ENCODE measurements at places on chromosomes 3 and 15. TPM values are rescaled to one million over a fixed set of nuclear protein-coding genes. Genes with fewer than 3 reads are reported as not detected.

DNA sequence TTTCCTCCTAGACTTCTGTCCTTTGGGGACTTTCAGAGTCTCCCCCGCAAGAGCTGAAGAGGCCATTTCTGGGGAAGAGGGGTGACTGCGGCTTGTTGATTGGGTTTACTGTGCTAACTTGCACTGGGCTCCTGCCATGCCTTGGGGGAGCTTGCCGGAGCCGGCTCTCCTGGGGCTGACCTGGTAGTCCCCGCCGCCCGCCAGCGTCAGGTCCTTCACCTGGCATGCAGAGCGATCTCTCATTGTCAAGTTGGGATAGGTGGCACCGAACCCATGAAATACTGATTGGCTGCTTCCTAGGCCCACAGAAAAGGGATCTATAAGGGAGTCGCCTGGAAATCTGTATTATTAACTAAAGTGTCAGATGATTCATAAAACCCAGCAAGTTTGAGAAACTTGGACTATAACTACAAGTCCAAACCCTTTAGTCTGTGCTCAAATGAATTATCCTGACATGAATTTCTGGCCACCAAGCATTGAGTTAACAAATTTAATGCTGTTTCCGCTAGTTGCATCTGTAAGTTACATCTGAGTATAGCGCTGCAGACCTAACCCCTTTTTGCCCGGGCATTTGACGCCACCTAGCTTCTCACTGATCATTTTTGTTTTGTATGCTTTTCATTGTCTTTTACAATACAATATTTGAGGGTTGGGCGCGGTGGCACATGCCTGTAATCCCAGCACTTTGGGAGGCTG is 607 bp upstream of the IMP3 start:
- peak; percentile 88 for DNase-seq

- no peak for DNase-seq
Measured at GRCh38 chr3:171860830-171861535, 17.8 kb downstream of the TMEM212 start.

GRCh38 chr3:25897019-25897418 is 107.1 kb downstream of the OXSM start:
- DNase-seq = no peak

DNA sequence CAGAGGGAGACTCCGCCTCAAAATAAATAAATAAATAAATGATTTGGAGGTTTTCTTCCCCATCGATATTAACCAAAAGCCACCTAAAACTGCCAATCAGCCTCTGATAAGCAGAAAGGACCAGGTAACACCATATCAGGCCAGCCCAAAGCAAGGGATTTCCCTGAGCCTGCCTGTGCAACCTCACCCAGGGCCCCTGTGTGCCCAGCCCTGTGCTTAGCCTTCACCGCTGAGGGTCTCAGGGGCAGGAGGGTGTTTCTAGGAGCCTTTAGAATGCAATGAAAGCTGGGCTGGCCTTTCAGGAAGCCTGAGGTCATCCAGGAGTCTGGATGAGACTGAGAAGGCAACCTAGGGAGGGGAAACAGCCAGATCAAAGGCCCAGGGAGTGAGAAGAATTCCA is 35.4 kb downstream of the CYP11A1 start:
- DNase-seq = no peak

DNA sequence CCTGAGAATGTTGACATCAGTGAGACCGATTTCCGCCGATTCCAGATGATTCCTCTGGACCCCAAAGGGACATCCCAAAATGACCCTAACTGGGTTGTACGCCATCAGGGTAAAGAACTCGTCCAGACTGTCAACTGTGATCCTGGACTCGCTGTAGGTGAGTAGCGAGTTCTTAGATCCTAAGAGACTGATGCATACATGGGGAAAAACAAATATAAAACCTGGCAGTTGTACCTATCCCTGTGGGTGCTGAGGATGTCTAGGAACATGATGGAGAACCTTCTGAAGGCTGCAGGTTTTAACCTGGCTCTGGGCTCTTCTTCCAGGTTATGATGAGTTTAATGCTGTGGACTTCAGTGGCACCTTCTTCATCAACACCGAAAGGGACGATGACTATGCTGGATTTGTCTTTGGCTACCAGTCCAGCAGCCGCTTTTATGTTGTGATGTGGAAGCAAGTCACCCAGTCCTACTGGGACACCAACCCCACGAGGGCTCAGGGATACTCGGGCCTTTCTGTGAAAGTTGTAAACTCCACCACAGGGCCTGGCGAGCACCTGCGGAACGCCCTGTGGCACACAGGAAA is 12.3 kb downstream of the THBS1 start:
- DNase-seq = no peak

DNA sequence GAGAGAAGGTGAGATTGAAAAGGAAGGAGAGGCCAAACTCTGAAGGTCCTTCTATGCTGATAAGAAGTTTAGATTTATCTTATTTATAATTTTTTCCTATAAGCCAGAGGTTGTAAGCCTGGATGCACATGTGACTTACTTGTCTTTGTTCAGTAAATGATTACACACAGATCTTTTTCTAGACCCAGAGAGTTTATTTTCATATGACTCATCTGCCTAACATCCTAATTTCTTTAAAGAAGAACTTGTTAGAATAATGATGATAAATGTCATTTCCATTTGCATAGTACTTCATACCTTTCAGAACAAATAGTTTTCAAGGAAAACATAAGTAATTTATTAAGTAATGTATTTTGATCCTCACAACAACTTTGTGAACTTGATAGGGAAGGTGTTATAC is 434.8 kb upstream of the DPH6 start:
- no peak for DNase-seq

DNA sequence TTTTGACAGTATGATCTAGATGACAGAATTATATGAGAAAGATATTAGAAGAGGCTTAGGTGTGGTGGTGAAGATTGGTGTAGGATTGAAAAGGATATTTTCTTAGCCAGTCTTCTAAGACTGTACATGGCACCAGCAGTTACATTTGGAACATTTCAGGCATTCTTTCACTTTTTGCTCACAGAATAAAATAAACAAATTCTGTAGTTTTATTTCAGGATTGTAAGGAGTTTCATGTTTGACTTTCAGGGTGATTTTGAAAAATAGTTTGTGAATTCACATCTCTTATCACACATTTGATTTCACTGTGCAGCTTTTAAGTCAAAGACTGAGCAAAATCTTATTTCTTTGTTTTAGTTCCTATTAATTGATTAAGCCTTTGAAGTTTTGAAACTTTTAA is 27.1 kb downstream of the DNAJC13 start:
- DNase-seq = no peak

DNA sequence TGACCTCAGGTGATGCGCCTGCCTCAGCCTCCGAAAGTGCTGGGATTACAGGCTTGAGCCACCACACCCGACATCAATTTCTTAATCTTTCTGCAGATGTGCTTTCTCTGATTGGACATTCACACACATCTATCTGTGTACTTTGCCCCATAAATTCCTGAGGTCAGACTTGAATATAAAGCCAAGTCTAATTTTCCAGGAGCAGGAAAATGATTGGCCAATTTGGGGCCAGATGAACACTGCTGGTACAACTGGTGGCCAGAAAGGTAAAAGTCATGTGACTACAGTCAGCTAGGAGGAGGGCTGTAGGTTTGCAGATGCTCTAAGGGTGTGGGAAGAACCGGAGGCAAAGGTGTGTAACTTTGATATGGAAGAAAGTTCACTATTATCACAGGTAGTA is 3.2 kb upstream of the RAD51 start:
- DNase-seq = no peak

DNA sequence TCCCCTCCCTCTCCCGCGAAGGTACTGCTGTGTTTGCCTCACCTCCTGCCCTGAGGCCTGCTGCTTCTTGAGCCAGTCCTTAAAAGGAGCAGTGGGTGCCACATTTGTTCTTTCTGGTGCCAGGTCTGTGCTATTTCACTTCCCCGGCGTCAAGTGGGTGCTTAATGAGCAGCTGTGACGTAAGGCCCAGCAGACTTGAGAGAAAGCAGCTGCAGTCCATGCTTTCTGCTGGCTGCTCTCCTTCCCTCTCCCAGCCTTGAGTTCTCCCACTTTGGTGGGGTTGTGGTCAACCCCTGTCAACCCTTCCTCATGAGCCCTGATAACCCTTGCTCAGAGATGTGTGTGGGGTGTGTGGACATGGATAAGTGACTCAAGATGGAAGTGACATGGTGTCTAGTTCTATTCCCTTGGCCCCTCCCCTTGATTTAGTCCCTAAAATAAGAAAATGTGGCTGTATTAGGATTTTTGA is 6.9 kb downstream of the INAFM2 start:
- peak; percentile 31 for DNase-seq

DNA sequence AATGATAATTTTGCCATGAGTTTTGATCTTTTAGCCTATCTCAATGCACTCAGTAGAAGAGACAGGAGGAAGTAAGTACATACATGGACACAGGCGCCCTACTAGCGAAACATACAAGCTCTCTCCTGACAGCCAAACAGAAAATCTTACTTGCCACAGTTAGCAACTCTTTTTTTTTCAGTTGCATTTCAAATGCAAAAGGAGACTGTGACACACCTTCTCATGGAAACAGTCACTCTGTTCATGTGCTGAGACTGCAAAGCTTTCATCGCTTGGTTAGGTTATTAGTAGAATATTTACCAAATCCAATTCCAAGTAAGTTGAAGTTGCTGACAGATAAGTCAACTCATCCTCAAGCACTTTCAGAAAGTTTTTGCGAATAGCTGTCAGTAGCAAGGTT is 223.3 kb downstream of the FOXP1 start:
- no peak for DNase-seq

DNA sequence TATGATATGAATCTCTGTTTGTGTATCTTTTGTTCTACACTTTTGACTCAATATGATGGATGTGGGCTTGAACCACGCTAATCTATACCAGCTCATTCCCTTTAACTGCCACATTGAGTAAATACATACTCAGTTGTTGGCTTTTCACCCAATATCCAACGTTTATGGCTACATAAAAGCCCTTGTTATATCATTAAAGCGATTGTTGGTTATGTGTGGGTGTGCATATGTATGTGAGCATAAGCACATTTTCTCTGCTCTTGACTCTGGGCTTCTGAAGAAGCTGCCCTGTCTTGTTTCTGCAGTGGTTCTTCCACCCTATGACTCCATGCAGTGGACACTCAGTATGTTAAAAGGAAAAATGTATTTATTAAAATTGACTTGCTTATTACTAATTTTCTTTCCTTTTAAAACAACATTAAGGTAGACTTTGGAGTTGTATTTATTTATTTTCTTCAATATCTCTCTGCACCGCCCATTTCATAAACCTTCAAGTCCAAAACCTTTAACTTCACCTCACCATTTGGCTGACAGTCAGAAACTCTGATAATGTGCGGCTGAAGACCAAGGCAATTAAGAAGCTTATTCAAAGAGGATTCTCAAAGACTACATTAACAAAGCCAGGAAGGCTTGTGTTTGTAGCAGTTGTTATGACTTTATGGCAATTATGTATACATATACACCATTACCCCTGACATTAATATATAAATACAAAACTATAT is 156.1 kb downstream of the THRB start:
- DNase-seq = no peak

DNA sequence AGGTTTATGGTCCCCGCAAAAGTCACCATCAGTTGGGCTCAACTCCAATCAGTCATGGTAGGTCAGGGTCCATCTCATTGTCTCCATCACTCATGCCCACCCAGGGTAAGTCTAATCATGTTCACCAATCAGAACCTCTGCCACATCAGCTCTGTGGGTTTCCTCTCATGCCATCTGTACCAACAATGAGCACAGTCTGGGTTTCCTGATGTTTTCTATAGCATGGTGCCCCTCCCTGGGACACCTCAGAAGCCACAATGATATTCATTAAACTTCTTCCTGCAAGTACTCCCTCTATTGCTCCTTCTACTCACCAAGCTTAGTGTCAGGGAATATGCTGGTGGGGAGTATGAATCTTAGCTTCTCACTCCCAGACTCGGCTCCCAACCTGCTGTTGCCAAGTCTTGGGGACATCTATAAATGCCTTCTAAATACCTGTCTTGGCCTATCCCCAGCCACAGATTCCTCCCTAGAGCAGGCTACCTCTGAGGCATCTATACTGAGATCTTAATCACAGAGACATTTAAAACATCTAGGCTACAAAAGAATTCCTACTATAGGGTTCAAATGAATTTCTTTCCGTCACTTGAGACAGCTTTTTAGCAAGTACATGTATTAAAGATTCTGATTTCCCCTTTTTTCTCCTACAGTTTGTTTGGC is 5.0 kb upstream of the CCR2 start:
- DNase-seq = no peak

DNA sequence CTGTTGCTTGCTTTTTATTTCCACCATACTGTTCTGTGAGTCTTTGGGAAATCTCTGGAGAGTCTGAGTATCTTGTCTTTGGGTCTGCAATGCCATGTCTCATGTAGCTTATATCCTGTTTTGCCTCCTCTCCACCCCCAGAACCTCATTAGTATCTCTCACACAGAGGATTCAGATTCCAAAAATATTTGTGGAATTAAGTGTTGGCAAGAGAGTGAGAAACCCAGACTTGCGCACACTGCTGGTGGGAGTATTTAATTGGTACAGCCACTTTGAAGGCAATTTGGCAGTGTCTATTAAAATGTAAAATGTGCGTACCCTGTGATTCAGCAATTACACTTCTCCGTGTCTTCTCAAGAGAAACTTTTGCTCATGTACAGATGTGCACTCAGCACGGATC is 68.6 kb downstream of the ZNF621 start:
- no peak for DNase-seq

DNA sequence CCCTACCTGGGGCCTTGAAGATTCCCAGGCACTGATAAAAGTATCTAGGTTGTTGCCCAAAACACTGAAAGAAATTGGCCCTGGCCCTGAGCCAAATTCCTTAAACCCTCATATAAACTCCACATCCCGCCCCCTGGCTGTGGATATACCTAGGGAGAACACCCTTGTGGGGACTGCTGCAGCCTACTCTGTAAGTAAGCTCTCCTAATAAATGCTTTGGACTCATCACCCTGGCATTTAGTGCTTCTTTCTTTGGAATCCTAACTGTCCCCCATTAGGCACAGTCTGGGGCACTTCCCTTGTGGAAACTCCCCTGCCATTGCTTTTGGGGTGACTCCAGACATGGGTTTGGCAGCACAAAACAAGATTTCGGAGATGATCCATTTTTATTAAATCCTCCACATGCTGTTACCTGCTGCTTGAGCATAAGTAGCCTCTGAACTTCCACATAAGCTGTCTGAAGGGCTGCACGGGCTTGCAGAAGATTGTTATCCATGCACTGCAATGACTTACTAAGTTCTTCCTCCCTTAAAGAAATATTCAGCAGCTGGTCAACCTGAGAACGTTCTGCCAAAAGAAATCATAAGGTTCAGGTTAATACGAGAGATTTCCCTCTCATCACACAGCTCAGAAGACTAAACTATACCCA is 46.4 kb downstream of the ZNF106 start:
- no peak for DNase-seq

The RTP4 gene
- 2.7 TPM for total RNA-seq

The LMOD3 gene
- total RNA-seq = not detected

The PRSS50 gene
- total RNA-seq = not detected

The STARD9 gene
- total RNA-seq = 9.4 TPM

The GOLGA6B gene
- total RNA-seq = not detected
